ENCODE measurements at places on chromosomes 13 and 19.

DNA sequence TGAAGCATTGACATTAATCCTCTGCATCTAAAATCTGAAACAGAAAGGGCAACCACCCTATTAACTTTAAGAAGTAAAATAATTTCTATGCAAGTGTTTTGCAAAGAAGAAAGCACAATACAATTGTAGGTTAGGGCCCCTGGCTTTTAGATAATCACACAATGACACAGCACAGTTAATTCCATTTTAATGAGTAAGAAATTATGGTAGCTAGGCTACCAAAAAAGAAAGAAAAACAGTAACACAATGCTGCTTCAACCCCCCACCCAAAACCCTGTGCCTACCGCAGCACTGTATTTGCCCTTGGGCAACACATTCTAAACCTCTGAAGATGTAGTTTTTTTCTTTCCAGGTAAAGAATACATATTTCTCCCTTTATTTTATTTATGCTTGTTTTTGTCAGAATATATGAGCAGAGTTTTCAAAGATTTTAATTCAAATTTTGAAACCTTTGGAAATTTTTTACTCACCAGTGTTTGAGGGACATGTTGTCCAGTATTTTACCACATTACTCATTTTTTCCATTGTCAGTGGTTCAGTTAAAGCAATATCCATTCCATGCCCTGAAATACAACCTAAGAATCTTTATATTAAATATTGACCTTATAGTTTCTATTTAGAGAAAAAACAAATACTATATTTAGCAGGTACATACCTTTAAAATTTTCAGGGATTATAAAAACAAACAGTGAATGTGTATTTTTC is 21.1 kb downstream of the SOHLH2 start:
- no peak for DNase-seq

DNA sequence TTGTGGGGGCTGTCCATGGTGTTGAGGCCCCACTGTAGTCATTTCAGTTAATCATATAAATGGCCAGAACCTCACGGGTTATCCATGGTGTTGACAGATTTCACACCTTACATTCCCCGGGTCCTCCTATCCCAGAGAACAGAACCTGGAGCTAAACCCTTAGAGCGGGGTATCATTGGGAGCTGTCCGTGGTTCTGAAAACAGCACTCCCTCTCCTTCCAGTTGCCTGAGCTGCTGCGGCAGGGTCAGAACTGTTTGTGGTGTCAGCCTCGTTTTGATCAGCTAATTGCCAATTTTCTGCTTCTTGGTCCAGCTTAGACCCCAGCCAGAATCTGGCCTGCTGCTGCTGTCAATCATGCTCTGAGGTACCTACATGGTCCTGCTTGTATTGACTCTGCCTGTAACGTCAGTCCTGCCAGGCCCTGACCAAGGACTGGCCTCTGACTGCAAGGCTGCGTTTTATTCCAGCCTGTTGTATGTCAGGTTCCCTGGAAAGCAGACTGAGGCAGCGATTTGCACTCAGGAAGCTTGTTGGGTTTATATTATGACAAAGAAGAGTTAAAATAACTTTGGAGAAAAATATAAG is 55.8 kb upstream of the KCTD15 start:
- peak; percentile 33 for DNase-seq

- DNase-seq, result no peak
Measured at GRCh38 chr19:3161453-3161852, 17.1 kb upstream of the S1PR4 start.

DNA sequence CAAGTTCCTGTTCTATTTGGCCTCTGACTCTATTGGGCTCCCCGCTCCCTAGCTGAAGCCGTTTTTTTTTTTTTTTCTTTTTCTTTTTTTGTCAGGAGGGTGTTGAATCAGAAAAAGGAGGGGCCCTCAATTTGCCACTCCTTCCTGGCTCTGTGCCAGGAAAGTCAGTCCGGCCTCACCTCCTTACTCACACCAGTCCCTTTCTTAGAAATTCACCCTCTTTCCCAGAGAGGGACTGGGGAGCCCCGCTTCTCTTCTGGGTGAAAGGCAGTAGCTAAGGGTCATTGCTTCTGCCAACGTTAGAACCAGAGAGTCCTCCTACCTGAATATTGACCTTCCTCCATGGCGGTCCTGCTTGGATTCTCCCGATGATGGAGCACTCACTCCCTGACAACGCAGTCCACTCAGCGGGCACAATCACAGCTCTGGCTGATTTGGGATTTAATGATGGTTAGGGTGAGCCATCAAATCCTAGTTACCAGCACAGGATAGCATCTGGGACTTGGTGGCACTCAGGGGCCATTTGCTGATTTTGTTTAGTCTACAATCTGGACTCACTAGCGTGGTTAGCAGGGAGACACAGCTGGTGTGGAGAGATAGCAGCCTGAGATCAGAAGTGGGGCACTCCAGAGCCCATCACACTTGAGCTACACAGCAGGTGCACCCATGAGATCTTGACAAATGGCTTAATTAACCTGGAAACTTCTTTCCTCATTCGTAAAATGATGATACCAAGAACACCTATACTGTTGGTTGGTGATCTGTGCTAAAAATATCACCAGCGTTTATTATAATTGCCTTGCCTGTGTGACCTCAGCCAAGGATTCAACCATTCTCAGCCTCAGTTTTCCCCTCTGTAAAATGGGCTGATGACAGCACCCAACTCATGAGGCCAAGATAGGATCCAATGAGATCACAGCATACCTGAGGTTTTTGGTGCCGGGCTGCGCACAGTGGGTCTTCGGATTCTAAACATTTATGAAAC is 2.2 kb downstream of the FCER2 start:
- DNase-seq, result no peak

DNA sequence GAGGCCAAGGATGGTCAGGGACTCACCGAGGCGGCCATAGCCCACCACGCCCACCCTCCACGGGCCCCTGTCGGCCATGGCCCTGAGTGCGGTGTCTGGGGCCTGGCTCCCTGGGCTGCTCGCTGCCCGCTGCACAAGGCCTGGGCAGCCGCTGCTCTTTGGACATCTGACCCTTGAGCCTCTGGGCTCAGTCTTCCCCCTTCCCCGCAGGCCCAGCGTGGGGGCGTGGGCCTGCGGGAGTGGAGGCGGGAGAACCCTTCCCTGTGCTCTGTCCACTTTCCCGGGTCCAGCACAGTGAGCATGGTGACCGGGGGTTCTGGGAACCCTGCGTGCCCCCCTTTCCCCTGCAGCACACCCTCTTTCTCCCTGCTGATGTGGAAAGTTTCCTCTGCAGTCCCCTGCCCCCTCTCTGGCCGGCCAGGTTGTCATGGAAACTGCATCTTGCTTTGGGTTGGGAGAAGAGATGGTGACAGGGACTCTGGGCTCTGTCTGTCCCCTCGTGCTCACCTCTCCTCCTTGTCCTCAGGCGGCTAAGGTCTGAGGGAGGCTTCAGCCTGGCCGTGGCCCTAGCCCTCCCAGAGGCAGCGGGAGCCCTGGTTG is at the start of gene ASPDH:
TSS of gene ASPDH (minus strand) at position 168 of the 600 bp plus-strand sequence. CDS start at position 78, 90 bp downstream.
- DNase-seq, result no peak

DNA sequence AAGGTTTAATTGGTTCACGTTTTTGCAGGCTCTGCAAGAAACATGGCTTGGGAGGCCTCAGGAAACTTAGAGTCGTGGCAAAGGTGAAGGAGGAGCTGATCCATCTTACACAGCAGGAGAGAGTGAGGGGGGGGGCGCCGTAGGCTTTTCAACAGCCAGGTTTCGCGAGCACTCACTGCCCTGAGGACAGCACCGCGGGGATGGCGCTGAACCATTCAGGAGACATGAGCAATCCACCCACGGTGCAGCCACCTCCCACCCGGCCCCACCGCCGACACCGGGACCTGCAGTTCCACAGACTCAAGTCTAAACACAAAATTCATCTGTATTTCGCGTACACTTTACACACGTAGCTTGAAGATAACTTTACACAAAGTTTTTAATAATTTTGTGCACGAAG is 73.6 kb downstream of the KDM4B start:
- no peak for DNase-seq

- DNase-seq, result no peak
Measured at GRCh38 chr19:50001775-50002174, 23.4 kb downstream of the VRK3 start.

- no peak for DNase-seq
Measured at GRCh38 chr13:22696433-22696832, 484.3 kb upstream of the SGCG start.

DNA sequence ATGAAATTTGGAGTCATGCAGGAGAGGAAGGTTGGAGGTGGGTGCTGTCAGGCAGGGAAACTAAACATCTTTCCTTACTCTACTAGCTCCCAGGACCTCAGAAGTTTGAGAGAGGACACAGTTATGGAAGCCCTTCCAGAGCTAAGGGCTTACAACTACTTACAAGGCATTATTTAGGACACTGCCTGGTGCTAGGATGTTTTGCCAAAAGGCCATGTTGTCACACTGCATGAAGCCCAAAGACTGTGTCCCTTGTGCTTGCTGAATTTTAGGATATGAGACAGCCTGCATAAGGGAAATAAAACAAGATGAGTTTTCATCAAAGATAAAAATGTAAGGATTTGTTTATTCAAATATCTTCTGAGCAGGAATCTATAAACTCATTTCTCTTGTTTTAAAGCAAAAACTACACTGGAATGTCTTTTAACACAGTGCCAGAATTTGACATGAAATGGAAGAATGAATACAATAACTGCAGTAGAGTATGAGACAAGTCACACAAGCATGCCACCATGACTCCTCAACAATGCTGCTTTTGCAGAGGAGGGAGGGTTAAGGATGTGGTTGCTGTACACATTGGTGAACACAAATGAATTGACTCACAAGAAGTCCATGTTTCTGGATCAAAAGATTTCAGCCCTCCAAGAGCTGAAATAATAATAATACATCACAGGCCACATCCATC is 258.4 kb downstream of the SPRY2 start:
- DNase-seq, result no peak

DNA sequence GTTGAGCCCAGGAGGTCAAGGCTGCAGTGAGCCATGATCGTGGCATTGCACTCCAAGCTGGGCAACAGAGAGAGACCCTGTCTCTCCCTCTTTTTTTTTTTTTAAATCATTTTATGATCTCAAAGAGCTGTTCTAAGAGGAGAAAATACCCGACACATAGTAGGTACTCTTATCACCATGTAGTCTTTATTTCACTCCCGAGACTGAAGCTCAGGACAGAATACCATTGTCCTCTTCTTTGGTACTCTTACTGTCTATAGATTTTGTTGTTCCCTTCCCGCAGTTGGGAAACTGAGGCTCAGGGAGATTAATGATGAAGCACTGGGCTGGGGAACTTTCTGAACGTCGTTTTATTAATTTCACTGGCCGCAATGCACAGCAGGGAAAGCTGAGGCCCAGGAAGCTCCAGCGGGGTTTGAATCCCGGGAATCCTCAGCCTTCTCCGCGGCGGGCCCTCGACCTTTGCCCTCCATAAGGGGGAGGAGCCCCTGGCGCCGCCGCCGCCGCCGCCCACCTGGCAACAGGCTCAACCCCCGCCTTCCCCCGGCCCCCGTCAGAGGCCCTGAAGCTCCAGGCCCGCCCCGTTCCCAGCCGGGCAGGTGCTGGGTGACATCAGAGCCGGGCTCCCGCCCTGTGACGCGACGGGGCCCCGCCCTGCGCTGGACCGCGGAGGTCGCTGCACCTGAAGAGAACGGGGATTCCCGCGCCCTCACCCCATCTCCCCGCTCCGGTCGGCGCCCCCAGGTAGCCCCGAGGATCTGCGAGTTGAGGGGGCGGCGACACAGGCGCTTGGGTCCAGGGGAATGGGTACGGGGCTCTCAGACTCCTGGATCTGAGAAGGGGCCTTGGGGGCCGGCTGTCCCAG is 1.6 kb downstream of the MYH14 start:
- peak; percentile 5 for DNase-seq

- DNase-seq, result no peak
Measured at GRCh38 chr13:106177146-106177545, 358.3 kb downstream of the EFNB2 start.

DNA sequence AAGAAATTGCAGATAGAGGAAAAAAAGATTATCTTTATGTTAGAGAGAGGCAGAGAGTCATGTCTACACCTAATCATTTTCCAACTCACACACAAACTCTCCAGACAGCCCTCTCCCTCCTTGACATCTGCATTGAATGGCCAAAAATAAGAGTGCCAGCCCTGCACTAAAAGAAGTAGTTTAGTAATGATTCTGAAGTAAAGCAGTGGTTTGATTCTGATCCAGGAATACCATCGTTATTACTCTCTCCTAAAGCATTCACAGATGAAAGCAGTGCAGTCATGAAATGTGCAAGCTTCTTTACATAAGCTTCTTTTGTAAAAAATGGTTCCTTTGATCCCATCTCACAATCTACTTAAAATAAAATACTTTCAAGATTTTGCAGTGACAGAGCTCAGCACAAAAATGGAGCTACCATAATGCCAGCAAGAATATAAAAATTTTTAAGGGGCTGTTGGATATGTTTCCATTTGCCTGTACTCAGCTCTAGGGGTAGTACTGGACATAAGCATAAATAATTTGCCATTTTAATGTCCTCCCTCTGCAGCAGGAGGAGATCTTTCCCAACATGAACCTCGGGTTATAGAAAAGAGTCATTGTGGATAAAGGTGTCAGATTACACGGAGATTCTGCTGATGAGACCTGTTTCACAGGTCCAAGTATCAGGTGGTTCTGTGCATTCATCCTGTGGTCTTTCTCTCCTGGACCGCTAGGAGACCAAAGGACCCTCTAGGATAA is 406.3 kb downstream of the DCT start:
- no peak for DNase-seq

- no peak for DNase-seq
Measured at GRCh38 chr13:98050041-98050466, 92.8 kb upstream of the FARP1 start.

- no peak for DNase-seq
Measured at GRCh38 chr19:35098413-35099049, 17.1 kb upstream of the FXYD3 start.

GRCh38 chr13:107266657-107267056 is 698.7 kb upstream of the ARGLU1 start:
- DNase-seq, result no peak

GRCh38 chr19:29884466-29884865 is 57.6 kb upstream of the URI1 start:
- no peak for DNase-seq

- DNase-seq, result no peak
Measured at GRCh38 chr13:36362251-36362650, 16.1 kb upstream of the SPART start.

- DNase-seq, result no peak
Measured at GRCh38 chr13:30480292-30480950, 14.7 kb upstream of the HMGB1 start.

DNA sequence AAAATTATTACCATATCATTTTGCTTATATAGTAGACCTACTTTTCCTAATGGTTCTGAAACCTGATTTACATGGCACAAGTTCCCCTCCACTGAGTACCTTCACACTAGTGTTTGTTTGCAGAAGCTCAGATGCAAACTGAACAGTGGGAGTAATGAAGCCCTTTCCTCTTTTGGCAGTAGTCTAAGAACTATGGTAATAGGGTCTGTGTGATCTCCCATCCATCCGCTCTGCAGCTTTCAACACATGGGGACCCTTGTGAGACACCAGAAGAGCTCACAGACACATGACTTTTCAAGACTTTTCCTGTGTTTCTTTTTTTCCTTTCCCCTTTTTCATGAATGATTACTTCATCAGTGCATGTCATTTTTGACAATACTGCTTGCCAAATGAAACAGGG is 336.0 kb downstream of the ATP8A2 start:
- no peak for DNase-seq

- no peak for DNase-seq
Measured at GRCh38 chr13:108214441-108215271, 680 bp downstream of the LIG4 start.

GRCh38 chr19:39845172-39845571 is 1.0 kb downstream of the FBL start:
- DNase-seq, result no peak

GRCh38 chr13:36354842-36355623 is 8.8 kb upstream of the SPART start:
- DNase-seq, result no peak
